ENCODE measurements at places on chromosomes 2 and 18. TPM values are rescaled to one million over a fixed set of nuclear protein-coding genes. Genes with fewer than 3 reads are reported as not detected.

The PJVK gene
- 4.4 TPM for total RNA-seq

The CAVIN2 gene
- total RNA-seq = 0.14 TPM

The MC5R gene
- total RNA-seq = 0.27 TPM

The GPR39 gene
- total RNA-seq = 0.74 TPM

The ABCG5 gene
- total RNA-seq = not detected

The SPP2 gene
- not detected for total RNA-seq

The SP9 gene
- 0.07 TPM for total RNA-seq

The MAP3K19 gene
- total RNA-seq = not detected

The SPOPL gene
- 11.4 TPM for total RNA-seq

The SAG gene
- not detected for total RNA-seq

DNA sequence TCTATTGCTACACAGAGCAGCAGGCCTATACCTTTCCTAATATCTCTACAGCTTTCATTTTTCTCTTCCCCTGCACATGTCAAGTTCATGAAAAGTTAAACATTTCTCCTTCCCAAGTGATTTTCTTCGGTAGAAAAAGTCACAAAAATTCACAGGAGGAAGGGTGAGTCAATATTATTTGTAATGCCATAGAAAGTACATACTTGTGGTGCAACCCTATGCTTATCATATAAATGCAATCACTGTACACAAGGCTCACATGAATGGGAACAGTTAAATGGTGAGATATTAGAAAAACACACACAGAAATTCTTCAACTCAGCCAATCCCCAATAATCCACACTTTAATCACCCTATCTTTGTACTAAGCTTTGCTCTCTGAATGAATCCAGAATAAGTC lies 651.6 kb downstream of the LRRTM4 start:
- H3K27ac ChIP-seq = no peak overlapping the region
- no peak for DNase-seq
- no peaks in the 10 kb centered on the region for H3K27me3 ChIP-seq

DNA sequence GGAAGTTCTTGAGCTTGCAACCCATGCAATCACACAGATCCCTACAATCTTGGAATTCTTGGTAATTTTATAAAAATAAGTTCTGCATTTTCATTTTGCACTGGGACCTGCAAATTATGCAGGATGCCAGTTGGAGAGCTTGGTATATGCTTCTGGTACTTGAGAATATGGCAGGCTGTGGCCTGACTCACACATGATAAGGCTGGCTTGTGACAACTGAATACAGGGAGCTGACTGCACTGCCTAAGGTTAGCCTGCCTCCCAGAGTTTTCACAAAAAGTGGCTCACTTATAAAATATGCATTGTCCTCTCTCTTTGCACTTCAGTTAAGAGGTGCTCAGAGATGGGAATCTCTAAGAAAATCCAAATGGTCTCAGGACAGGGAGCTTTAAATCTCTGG lies 265.5 kb upstream of the KCNJ3 start:
- H3K27ac ChIP-seq = no peak overlapping the region
- no peak for DNase-seq
- peaks cover 3% of the 10 kb centered on the region for H3K36me3 ChIP-seq
- no peaks in the 10 kb centered on the region for H3K27me3 ChIP-seq

DNA sequence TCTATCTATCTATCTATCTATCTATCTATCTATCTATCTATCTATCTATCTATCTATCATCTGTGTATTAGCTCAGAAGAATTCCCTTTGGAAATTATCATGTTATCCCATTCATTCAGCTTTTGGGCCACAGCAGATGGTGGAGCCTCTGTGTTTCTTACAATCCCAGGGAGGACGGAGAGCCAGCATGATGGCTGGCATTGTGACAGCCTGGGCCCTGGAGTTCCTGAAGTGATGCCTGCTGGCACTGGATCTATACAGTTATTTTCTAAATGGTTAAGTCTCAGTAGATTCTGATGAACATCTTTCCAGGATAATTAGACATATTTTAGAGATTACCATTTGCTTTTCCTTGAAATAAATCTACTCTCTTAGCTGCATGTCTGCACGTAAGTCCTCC lies 385.4 kb upstream of the NXPH2 start:
- H3K36me3 ChIP-seq = no peaks in the 10 kb centered on the region
- H3K4me3 ChIP-seq = no peak overlapping the region
- no peaks in the 10 kb centered on the region for H3K4me1 ChIP-seq
- DNase-seq = no peak

DNA sequence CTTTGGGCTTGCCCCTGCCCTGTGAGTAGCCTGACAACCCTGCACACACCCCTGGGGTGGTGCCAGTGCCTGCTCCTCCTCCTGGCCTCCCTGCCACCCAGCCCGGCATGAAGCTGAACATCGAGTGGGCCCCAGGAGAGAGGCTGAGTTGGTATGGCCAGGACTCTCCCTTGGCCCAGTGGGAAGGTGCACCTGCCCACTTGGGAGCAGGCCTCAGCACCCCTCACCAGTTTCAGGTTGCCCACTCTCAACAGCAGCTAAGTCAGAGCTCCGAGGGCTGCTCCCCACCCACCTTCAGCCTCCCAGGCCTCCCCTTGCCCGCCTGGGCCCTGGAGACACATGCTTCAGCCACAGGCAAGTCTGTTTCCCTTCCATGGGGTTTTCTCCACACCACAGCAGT lies 203.1 kb downstream of the KLHL29 start:
- H3K4me1 ChIP-seq = peaks cover 7% of the 10 kb centered on the region
- no peaks in the 10 kb centered on the region for H3K36me3 ChIP-seq
- H3K4me3 ChIP-seq = no peak overlapping the region
- no peak for DNase-seq
- no peak overlapping the region for H3K27ac ChIP-seq

- H3K4me1 ChIP-seq = peaks cover 30% of the 10 kb centered on the region
- no peaks in the 10 kb centered on the region for H3K36me3 ChIP-seq
- no peak for DNase-seq
- no peak overlapping the region for H3K27ac ChIP-seq
These were observed 158.9 kb upstream of the BOD1L2 start for GRCh38 chr18:56988022-56988421.

Measured in WTC11 (cell line).